ENCODE measurements at places on chromosomes 3 and 15.
A peak's percentile ranks its signal among the peaks of the same experiment; 100 is the strongest.

DNA sequence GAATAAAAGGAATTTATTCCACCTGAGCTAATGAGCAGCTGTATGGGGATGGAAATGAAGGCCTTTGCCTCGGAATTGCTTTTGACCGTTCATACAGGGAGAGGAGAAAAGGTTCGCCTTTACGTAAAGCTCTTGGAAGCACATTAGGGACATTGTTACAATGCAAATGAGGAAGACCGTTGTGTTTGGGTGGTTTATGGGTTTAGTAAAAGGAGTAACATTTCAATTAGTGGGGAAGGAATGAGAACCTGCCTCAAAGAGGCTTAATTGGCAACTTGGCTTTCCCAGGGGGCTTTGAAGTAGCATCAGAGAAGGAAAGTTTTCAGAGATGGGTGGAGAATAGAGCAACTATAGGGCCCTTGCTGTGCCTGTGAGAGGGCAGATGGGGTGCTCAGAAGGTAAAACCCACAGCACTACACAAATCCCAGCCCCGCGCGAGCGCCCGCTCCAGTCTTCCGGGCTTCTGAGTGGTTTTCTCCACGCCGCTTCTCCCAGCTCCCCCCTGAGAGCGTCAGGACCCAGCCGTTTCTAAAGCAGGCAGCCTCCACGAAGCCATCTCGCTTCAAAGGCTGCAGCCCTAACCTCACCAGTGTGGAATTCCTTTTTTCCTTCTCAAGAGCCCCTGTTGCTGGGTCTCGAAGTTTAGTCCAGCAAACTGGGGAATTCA is 192.0 kb upstream of the HES1 start:
- no peak for DNase-seq

DNA sequence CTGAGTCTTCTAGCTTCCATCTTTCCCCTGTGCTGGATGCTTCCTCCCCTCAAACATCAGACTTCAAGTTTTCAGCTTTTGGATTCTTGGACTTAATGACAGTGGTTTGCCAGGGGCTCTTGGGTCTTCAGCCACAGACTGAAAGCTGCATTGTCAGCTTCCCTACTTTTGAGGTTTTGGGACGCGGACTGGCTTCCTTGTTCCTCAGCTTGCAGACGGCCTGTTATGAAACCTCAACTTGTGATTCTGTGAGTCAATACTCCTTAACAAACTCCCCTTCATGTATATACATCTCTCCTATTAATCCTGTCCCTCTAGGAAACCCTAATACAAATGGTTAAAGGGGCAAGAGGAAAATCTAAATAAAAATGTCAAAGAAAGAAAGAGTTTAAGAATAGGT is 100.1 kb downstream of the ABI3BP start:
- DNase-seq = no peak

DNA sequence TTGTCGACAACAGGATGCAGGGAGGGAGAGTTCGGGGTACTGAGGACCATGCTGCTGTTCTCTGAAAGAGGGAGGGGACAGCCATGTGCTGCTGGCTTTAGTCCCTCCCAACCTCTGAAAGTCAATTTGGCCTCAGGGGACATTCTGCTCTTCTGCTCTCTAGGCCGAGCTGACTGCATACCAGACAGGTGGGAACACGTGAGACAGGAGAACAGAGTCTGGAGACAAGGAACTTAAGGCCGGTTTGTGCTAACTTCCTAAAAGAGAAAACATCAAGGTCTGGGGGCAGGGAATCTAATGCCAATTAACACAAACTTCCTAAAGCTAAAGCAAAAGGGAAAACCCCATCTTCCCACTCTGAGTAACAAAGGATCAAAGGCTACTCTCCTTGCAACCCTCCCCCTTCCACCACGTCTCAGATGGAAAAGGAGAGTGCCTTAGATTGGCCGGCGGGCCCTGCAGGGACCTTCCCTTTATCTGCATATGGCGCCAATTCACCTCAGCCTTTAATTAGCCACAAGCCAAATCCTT is 41.0 kb downstream of the SLCO2A1 start:
- DNase-seq = no peak

DNA sequence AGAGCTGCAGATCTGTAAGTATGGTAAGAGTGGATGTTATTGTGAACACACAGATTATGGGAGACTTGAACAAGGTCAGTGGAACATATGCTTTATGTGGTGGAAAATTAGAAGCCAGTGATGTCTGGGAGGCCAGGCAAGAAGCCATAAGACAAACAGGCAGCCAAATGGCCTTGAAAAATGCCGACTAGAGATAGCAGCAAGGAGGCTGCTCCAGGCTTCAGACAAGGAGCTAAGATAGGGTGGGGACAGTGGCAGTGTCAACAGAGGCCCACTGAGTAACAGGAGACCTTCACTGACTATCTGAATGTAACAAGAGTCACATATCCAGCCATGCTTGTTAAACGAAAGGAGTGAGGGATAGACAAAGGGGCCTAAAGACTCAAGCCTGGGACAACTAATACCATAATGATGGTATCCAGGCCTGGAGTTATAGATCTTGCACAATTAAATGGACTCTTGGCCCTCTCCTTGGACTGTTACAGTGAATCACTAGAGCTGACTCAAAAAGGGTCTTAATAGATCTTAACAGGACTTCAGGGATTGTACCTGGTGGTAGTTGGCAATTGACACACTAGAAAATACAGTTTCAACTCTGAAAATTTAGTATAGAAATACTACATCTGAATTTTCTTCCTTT is 50.6 kb downstream of the CFAP20DC start:
- no peak for DNase-seq

DNA sequence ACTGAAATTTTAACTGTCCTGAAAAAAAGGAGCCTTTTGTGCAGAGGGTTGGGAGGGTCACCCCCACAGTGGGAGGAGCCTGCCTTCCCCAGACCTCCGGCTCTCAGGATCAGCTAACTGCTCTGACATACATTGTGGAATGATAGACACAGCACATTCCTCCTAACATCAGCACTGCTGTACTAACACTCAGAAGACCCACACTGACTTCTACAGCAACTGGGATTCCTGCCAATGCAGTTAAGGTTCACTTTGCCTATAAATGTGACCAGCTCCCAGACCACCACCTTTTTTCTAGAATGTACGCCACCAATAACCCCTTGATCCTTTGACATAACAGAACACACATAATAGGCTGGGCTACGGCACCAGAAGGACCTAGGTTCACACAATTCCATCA is 3.2 kb downstream of the CPEB1 start:
- DNase-seq = no peak

DNA sequence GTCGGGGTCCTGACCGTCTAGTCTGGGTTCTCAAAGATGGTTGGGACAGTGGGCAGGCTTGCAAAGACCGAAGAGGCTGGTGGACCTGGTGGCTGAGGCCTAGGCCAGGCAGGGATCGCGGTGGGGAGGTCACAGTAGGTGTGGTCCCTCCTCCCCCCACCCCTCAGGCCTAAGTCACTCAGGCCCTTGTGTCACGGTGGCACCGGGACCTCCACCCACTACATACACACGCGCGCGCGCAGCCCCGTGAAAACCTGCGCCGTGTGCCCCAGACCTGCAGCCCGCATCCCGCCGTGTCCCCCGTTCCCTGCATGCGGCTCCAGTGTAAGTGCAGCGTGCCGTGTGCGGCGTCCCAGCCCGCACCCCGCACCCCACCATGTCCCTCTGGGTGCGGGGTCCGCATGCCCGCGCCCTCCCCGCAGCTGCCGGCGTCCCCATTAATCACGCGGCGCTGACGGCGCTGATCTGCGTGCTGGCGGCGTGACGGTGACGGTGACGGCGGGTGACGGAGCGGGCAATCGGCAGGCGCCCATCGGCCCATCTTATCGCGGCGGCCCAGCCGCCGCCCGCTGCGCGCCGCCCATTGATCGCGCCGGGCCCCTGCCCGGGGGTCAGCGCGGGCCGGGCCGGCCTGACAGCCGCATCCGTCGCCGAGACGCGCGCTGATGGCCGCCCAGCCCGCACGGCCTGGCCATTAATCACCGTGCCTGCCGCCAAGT is 24.4 kb downstream of the SEC61A1 start:
- DNase-seq = no peak

GRCh38 chr15:28955160-28955992 is 69.6 kb downstream of the APBA2 start:
- no peak for DNase-seq

GRCh38 chr3:32818229-32818969 is 602 bp downstream of the TRIM71 start:
- no peak for DNase-seq

- peak; percentile 38 for DNase-seq
These were observed 152.2 kb downstream of the IGSF11 start for GRCh38 chr3:118882353-118882947.
